ENCODE measurements at places on chromosomes 2 and 18. TPM values are rescaled to one million over a fixed set of nuclear protein-coding genes. Genes with fewer than 3 reads are reported as not detected.
A peak's percentile ranks its signal among the peaks of the same experiment; 100 is the strongest.

Gene SLC16A14
- polyA plus RNA-seq = not detected

Gene SLC23A3
- polyA plus RNA-seq = not detected

Gene CCDC93
- polyA plus RNA-seq = 20.7 TPM

Gene CFAP65
- polyA plus RNA-seq = not detected

Gene TRAF3IP1
- 0.83 TPM for polyA plus RNA-seq

- H3K4me3 ChIP-seq = no peak overlapping the region
- H3K27ac ChIP-seq = peak overlapping the region; percentile 71
- peak; percentile 45 for DNase-seq
- H3K27me3 ChIP-seq = no peaks in the 10 kb centered on the region
Measured at GRCh38 chr2:68857202-68857845, 13.9 kb downstream of the BMP10 start.

DNA sequence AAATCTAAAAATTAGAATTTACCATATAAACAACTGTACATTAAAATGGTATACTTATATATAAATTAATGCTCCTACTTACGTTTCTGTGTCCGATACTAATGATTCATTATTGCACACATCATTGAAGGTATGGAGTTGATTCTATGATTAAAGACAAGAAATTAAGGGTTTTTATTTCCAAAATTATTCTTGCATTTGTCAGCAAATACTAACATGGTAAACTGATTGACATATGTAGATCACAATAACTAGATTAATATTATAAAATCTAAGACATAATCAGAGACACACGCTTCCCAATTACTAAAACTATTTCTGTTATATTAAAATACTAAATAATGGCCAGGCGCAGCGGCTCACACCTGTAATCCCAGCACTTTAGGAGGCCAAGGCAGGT lies 92.6 kb downstream of the USP34 start:
- no peaks in the 10 kb centered on the region for H3K4me1 ChIP-seq
- no peak overlapping the region for H3K27ac ChIP-seq
- DNase-seq = no peak
- no peaks in the 10 kb centered on the region for H3K27me3 ChIP-seq
- H3K36me3 ChIP-seq = peaks cover 75% of the 10 kb centered on the region

DNA sequence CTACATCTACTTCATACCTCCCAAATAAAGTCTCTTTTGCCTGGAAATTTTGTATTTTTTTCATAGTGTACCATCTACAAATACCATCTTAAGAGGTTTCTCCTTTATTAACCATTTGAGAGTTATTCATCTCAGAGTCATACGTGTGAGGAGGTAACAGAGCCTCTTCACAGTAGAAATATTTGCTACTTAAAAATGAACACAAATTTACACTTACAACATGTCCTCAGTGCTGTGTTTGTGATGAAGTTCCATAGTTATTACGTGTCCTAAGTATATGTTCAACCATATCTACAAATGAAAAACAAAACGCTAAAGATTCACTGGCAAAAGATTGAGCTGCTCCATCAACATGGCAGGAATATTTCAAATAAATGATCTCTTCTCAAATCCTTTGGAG lies 48.5 kb upstream of the HNRNPA3 start:
- peaks cover 2% of the 10 kb centered on the region for H3K27me3 ChIP-seq
- DNase-seq = no peak
- H3K36me3 ChIP-seq = no peaks in the 10 kb centered on the region
- H3K4me3 ChIP-seq = peak overlapping the region; percentile 79
- no peak overlapping the region for H3K27ac ChIP-seq

DNA sequence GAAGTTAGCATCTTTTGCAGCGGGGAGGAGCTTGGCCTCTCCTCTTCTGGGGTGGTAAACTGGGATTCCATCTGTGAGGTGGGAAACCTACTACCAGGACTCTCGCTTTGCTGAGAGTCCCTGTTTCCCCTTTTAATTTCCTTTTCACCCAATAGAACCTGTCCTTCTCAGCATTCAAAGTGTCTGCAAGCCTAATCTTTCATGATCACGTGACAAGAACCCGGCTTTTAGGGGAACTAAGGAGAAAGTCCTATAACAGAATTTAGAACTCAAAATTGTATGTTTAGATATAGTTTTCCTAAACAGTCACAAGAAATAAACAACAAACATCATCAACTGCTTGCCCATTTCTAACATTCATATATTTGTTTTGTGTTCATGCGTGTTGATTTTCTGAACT lies 103.6 kb upstream of the CDH19 start:
- DNase-seq = no peak
- H3K4me1 ChIP-seq = peaks cover 11% of the 10 kb centered on the region
- H3K27me3 ChIP-seq = no peaks in the 10 kb centered on the region
- no peak overlapping the region for H3K27ac ChIP-seq
- H3K4me3 ChIP-seq = no peak overlapping the region

GRCh38 chr2:77602771-77603170 lies 80.6 kb upstream of the LRRTM4 start:
- H3K4me3 ChIP-seq = no peak overlapping the region
- H3K27me3 ChIP-seq = no peaks in the 10 kb centered on the region
- H3K36me3 ChIP-seq = no peaks in the 10 kb centered on the region

DNA sequence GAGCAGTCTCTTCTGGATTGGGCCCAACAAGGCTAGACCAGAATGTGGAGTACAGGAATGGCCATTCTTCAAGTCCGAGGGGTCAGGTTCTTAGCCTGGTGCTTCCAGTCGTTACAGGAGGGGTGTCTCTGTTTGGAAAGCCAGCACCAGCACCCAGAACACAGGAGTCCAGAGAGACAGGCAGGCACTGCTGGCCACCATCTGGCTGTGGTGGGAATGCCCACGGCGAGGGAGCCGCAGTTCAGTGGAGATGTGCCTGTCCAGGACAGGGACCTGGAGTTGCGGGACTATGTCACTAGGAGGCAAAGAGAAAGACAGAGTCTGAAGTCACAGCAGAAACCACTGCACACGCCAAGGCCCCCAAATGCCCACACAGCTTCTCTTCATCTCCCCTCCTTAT lies 59.1 kb downstream of the TRABD2A start:
- no peaks in the 10 kb centered on the region for H3K36me3 ChIP-seq
- DNase-seq = no peak
- H3K27me3 ChIP-seq = no peaks in the 10 kb centered on the region
- H3K4me1 ChIP-seq = peaks cover 11% of the 10 kb centered on the region
- no peak overlapping the region for H3K4me3 ChIP-seq

DNA sequence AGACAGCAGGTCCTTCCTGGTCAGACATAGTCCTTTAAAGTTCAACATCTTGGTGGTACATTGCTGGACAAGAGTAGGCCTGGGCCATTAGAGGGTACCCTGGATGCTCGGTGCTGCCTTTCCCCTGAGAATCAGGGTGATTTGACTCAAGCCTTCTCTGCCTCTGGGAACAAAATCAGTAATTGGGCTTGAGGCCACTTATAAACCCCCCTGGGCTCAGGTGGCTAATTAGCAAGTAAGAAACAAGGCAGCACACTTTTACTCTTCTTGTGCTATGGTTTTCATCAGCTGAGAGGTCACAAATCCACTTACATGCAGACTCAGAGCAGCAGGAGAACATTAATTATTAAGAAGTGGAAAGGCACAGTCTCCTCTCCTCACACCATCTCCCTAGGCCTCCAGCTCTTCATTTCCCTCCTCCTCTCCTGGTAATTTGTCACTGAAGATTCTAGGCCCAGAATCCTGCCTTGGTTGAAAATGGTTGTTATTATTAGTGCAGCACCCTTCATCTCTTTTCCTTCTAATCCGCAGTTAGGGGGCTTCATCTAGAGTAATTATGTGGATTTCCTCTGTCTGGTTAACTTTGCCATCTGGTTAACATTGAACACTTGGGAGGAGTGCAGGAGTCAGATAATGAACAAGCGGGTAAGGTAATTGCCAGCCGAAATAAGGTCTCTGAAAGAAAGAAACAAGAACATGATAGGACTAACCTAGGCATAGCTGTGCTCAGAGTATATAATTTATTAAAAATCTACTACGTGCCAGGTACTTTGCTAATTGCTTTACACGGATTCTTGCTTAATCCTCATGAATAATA lies 29.7 kb upstream of the CASP10 start:
- H3K36me3 ChIP-seq = peaks cover 60% of the 10 kb centered on the region
- peak overlapping the region; percentile 96 for H3K27ac ChIP-seq
- H3K4me3 ChIP-seq = no peak overlapping the region

DNA sequence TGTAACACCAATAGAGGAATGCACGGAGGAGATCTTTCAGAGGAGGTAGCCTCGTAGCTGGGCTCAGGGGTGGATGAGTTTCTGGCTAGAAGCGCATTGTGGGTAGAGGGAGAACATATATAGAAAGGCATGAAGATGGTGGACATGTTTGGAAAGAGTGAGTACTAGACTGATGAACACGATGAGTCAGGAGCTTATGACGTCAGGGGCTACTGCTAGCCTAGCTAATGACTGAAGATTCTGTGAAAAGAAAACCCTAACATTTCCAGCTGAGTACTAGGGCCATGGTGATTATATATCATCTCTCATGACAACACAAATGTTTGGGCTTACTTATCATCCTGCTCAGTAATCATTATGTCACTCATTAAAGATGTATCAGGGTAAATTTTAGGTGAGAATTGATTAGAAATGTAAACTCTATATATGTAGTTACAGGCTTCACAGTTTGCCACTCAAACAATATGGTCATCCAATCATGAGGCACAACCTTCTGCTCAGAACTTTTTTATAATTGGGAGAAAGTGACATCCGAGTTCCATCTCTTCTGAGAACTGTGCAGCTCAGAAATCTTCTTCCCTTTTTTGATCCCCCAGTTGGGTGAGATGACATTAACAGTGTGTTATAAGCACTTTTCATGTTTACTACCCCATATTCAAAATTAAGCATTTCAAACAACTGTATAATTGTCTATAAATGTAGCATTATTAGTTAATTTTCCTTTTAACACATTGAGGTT lies 22.2 kb upstream of the IL1RN start:
- H3K36me3 ChIP-seq = no peaks in the 10 kb centered on the region
- H3K4me1 ChIP-seq = no peaks in the 10 kb centered on the region
- no peak overlapping the region for H3K27ac ChIP-seq
- no peak for DNase-seq
- no peaks in the 10 kb centered on the region for H3K27me3 ChIP-seq
- H3K4me3 ChIP-seq = no peak overlapping the region

- peaks cover 3% of the 10 kb centered on the region for H3K4me1 ChIP-seq
- H3K27ac ChIP-seq = no peak overlapping the region
- peaks cover 92% of the 10 kb centered on the region for H3K36me3 ChIP-seq
- no peak for DNase-seq
- H3K27me3 ChIP-seq = no peaks in the 10 kb centered on the region
Measured at GRCh38 chr2:37219046-37219445, 12.3 kb downstream of the CEBPZ start.

GRCh38 chr18:69250305-69251151 lies 150.2 kb upstream of the DOK6 start:
- no peaks in the 10 kb centered on the region for H3K36me3 ChIP-seq
- H3K4me3 ChIP-seq = no peak overlapping the region
- no peak for DNase-seq
- H3K4me1 ChIP-seq = no peaks in the 10 kb centered on the region
- H3K27ac ChIP-seq = no peak overlapping the region

GRCh38 chr2:172403881-172404468 lies 23.4 kb upstream of the ITGA6 start:
- no peak overlapping the region for H3K4me3 ChIP-seq
- no peaks in the 10 kb centered on the region for H3K27me3 ChIP-seq
- H3K4me1 ChIP-seq = no peaks in the 10 kb centered on the region
- no peak for DNase-seq

GRCh38 chr18:31774477-31774785 lies 13.8 kb upstream of the SLC25A52 start:
- H3K27me3 ChIP-seq = no peaks in the 10 kb centered on the region
- no peaks in the 10 kb centered on the region for H3K4me1 ChIP-seq
- H3K27ac ChIP-seq = no peak overlapping the region

Measured in CD14-positive monocyte (primary cell).